ENCODE measurements at places on chromosomes 1 and 21.
A peak's percentile ranks its signal among the peaks of the same experiment; 100 is the strongest.

GRCh38 chr1:245226203-245226499 is 71.4 kb downstream of the KIF26B start:
- no peak for DNase-seq

DNA sequence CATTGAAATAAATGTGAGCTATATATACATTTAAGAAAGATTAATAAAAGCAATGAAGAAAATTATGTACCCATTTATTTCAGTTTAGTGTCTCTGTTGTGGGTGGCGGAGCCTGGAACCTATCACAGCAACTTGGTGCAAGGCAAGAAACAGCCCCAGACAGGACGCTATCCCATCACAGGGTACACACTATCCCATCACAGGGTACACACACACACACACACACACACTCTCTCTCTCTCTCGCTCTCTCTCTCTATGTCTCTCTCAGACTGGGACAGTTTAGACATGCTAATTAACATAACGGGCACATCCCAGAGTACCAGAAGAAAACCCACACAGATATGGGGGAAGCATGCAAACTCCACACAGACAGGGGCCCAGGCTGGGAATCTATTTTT is 6.5 kb upstream of the IL6R start:
- no peak for DNase-seq

- DNase-seq: no peak
These were observed 249.7 kb downstream of the KAZN start for GRCh38 chr1:14848203-14848602.

GRCh38 chr1:51519048-51519864 is at the start of gene EPS15:
TSS of gene EPS15 (minus strand) at chr1:51519266. CDS start at chr1:51519231, 35 bp downstream.
- peak; percentile 91 for DNase-seq

- DNase-seq: peak; percentile 16
These were observed 17.8 kb downstream of the TMEM50A start for GRCh38 chr1:25355841-25356395.

- DNase-seq: no peak
These were observed 440.8 kb upstream of the ZP4 start for GRCh38 chr1:238331557-238331956.

DNA sequence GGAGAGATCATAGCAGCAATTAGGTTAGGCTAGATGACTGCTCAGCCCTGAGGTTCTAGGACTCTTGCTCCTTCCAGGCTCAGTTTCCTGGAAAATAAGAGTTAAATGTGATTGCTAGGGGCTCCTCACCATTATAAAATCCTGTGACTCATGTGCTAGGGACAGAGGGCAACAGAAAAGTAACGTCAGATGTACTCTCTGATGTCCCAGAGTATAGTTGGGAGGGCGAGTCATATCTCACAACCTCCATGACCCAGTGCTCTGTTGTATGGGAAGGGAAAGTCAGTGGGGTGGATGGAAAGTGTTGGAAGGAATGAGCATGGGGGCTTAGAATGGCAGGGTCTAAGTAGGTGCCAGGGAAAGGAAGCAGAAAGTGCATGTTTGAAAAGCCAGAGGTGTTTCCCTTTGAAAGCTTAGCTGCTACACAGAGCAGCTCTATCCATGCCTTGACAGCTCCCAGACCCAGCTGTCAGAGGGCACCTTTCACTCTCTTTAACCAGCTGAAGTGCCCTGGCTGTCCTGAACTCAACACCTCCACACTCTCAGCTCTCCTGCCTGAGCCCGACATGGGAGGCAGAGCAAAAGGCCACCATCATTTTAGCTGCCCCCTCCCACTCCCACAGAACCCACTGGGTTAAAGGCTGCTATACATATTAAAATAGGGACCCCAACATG is 11.6 kb downstream of the GJA5 start:
- DNase-seq: no peak

- DNase-seq: no peak
These were observed 117.2 kb downstream of the CNIH3 start for GRCh38 chr1:224733027-224733911.

DNA sequence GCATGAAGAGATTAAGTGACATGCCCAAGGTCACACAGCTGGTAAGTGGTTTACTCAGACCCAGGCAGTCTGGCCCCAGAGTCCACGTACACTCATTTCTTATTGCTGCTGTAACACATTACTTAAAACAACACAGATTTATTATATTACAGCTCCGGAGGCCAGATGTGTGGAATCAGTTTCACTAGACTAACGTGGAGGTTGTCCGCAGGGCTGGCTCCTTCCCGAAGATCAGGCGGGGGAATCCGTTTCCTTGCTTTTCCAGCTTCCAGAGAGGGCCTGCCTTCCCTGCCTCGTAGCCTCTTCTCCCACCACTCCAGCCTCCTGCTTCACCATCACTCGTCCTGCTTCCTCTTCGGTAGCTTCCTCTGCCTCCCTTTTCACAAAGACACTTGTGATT is 81.2 kb downstream of the KCNN3 start:
- DNase-seq: no peak

DNA sequence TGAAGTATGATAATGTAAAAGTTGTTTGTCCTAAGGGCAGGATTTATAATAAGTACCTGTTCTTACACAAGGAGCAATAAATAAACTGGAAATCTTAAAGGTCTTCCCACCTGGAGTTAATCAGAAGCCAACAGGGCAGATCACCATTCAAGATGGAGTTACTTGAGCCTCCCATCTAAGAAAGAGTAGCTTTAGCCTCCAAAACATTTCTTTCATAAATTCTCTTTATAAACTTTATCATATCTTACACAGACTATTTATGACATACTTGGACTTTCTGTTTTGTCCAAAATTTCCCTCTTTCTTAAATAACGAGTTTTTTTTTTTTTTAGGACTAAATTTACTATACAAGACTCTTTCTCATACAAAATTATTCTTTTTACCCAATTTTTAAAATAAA is 18.5 kb downstream of the OR2T1 start:
- DNase-seq: no peak

- DNase-seq: no peak
These were observed 839.9 kb downstream of the LTN1 start for GRCh38 chr21:28152732-28153131.

DNA sequence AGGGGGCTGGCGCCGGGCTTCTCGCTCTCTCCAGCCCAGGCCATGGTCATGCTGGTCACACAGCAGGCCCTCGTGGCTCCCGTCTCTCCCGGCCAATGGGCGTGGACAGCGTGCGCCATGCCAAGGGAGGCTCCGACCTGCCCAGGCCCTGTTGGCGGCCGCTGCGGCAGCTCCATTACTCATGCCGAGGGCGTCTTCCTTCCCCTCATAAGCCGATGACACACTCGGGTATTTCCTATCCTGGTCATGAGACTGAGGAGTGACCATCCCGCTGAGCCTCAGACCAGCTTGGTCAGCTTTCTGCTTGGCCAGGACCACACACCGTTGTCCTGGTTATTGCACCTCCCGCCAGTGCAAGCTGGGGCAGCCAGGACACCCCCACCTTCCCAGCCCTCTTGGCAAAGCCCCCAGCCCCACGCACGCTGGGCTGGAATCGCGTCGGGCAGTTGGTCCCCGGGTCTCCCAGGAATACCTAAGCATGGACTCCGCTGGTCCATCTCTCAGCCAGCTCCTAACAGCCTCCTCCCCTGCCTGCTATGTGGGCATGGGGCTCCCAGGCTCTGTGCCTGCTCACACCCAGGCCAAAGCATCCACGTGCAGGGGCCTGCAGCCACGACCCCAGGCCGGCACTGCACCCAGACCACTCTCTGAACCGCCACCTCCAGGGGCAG is 49.8 kb downstream of the ARHGEF16 start:
- no peak for DNase-seq

GRCh38 chr1:81781749-81782148 is 19.0 kb upstream of the ADGRL2 start:
- DNase-seq: no peak

GRCh38 chr1:85798419-85798818 is 90.2 kb upstream of the ZNHIT6 start:
- no peak for DNase-seq

GRCh38 chr1:21491488-21492355 is 17.5 kb upstream of the ALPL start:
- DNase-seq: no peak

DNA sequence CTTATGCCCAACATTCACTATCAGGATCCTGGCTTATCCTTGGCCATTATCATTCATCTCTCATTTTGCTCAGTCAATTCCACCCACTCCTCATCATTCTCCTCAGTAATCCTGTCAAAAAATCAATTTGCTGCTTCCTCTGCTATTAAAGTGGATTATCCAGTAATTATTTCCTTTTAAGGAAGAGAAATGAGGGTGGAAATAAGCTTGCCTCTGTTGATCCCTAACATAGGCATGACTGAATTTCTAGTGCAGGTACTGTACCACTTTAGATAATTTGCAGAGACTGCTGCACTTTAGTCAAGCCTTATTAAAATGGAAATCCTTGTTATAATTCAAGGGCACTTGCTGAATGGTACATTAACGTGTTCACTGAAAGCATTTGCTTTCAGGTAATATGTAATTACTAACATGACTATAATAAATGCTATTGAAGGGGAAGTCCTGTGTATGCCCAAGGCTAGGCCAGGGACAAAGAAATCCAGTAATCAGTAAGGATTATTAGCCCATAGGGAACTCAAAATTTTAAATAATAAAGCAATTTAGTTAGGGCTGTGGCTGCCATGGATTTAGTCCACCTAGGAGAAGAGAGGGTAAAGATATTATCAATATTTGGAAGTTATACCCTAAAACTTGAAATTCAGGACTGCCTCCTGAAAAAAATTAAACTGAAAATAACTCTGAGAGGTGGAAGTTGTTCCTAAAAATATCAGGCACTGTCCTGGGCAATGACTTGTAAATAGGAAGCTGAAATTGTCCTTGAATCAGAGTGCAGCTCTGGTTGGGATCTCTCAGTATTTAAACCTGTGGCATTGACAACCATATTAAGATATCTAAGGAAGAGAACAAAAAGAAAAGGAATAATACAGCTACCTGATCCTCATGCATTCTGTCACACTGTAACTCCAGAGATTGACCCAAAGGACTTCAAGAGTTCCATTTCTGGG is 43.4 kb downstream of the RGS2 start:
- no peak for DNase-seq

GRCh38 chr1:155931332-155932038 is 2.7 kb downstream of the KHDC4 start:
- no peak for DNase-seq

- no peak for DNase-seq
These were observed 13.0 kb downstream of the MRAP start for GRCh38 chr21:32311621-32312020.

DNA sequence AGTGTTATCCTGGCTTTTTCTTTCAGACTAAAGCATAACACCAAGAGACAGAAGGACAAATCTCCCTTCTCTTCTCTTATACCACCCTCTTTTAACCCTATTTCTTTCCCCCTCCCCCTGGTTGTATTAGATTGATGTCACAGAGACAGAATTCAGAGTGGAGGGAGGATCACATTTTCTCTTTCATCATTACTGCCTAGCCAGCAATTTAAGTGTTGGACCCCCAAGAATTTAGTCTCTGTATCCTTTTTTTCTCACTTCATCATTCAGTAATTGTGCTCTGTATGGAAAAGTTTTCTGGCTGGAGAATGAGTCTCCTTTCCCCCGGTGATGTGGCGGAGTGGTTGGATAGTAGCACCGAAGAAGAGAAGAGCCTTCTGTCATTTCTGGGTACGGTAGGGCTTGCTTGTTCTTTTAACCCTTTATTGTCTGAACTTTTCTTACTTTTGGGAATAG is 124.8 kb downstream of the CLEC20A start:
- no peak for DNase-seq

- no peak for DNase-seq
These were observed 11.0 kb upstream of the DENND1B start for GRCh38 chr1:197786280-197786679.

GRCh38 chr1:77143529-77144121 is 75.6 kb downstream of the PIGK start:
- no peak for DNase-seq

DNA sequence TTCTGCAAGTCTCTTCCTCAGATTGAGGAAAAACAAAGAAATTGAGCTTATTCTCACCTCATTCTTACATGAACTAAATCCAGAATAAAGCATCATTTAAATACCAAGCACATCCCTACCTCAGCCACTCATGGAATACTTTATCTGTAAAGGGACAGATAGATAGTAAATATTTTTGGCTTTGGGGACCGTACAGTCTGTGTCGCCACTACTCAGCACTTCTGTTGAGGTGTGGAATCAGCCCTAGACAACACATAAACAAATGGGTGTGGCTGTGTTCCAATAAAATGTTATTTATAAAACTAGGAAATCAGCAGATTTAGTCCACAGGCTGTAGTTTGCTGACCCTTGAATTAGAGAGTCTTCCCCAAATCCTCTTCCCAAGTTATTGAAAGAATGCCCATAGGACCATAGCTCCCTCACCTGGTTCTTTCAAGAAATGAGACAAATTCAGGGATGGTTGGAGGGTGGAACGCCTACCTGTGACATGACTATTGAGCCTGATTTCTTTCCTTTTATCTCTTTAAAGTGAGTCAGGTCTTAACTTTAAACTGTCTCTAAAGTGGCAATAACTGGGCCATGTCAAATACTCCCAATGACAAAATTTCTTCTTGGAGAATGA is 878.5 kb downstream of the USP25 start:
- no peak for DNase-seq

- no peak for DNase-seq
These were observed 69.6 kb downstream of the DUSP10 start for GRCh38 chr1:221672239-221672645.

- no peak for DNase-seq
These were observed 138.2 kb downstream of the USH2A start for GRCh38 chr1:216285052-216285451.

GRCh38 chr1:182713492-182713891 is 29.1 kb upstream of the RGS8 start:
- DNase-seq: no peak

DNA sequence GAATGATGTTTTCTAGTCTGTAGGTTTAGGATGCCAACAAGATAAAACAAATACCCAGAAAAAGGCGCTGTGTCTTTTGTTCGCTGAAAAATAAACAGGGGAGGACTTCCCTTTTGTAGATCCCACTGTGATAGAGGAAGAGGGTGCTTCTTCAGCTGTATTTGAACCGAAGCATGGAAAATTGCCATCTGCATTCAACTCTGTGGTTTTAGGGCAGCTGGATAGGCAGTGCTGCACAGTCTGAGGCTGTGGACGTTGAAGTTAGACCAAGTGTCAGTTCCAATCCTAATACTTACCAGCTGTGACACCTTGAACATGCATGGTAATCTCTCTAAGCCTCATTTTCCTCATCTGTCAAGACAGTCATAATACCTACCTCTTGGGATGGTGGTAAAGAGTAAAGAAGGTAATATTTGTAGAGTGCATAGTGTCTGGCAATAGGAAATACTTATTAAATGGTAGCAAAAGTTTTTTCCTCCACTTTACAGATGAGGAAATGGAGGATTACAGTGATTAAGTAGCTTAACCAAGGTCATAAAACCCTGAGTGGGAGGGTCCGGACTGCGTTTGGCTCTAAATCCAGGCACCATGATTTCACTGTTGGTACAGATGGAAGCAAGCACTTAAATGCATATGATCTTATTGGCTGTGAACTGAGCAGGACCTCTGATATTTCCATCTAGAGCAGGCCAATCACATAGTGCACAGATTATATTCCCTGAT is 48.5 kb downstream of the UTP25 start:
- DNase-seq: no peak

Data from activated CD4-positive, alpha-beta T cell treated with anti-CD3 and anti-CD28 coated beads, Interleukin-2, amount 50 U/mL, for 16 hours (primary cell).